Renal cortical epithelial cell (primary cell): ENCODE measurements at places on chromosomes 13 and 19. TPM values are rescaled to one million over a fixed set of nuclear protein-coding genes. Genes with fewer than 3 reads are reported as not detected.

Gene ZNF154
- 1.7 and 4.2 TPM in 2 replicates for total RNA-seq

Gene CDC34
- total RNA-seq = 50.3 and 94.5 TPM in 2 replicates

Gene IGFL1
- total RNA-seq = 3.8 TPM in 1 of 2 replicates, not detected in the other

- DNase-seq = peak; percentile 43
These were observed 39.2 kb downstream of the GATAD2A start for GRCh38 chr19:19444681-19445155.

DNA sequence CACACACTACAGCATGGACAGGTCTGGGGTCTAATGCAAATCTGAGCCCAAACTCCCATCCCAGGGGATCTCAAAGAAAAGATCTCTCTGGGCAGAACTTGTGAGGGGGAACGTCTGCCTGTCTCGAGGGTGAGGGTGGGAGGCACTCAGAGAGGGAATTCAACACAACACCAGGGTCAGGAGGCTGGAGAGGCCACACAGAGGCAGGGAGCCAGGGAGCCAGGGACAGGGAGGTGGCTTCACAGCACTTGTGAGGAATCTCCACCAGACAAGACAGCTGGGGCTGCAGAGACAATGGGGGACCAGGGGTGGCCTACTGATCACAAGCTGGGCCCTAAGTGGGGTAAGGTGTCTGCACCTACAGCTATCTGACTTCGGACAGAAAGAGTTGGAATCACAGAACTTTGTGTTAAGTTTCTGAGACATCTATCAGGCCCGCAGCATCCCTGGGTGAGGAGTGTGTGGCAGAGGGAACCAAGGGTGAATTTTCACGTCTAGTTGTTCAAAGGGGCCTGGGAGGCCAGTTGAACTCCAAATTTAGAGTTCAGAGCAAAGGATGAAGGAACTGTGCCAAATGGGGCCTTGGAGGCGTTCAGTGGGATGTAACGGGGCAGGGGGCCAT, 12.7 kb upstream of the AKAP8L start:
- no peak for DNase-seq
